ENCODE measurements at places on chromosomes 6 and 20. TPM values are rescaled to one million over a fixed set of nuclear protein-coding genes. Genes with fewer than 3 reads are reported as not detected.

DNA sequence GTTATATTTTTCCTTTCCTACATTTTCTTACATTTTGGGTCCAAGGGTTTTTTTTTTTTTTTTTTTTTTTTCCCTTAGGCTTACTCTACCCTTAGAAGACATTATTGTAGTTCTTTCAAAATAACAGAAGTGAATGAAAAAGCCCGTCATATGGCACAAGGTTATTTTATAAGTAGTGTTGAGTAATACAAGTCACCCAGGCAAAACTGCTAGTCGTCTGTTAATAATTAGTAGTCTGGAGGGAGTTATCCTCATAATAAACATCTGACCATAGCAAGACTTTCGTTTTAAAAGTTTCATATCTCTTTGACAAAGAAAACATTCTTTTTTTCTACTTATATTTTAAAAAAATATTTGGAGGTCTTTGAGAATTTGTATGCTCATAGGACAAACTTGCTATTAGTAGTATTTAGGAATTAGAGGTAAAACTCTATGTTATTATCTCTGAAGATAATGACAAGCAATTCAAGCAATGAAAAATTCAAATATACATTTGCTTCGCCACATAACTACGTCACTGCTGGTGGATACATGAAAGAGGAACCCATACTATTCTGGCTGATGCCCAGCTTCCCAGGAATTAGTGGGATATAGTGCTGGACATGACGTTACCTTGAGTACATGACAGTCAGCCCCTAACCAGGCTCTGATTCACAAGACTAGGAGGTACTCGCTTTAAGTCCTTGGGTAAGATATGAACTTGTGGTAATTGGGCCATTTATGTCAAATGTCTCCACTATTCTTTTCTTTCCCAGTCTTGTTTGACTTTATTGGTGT lies 532.8 kb downstream of the GRIK2 start:
- no peaks in the 10 kb centered on the region for H3K4me1 ChIP-seq
- H3K27ac ChIP-seq = no peak overlapping the region
- H3K27me3 ChIP-seq = no peaks in the 10 kb centered on the region
- H3K36me3 ChIP-seq = no peaks in the 10 kb centered on the region

Gene SIRPA
- 13.8 TPM for total RNA-seq

Gene C6orf15
- not detected for total RNA-seq

Gene WFDC5
- total RNA-seq = not detected

DNA sequence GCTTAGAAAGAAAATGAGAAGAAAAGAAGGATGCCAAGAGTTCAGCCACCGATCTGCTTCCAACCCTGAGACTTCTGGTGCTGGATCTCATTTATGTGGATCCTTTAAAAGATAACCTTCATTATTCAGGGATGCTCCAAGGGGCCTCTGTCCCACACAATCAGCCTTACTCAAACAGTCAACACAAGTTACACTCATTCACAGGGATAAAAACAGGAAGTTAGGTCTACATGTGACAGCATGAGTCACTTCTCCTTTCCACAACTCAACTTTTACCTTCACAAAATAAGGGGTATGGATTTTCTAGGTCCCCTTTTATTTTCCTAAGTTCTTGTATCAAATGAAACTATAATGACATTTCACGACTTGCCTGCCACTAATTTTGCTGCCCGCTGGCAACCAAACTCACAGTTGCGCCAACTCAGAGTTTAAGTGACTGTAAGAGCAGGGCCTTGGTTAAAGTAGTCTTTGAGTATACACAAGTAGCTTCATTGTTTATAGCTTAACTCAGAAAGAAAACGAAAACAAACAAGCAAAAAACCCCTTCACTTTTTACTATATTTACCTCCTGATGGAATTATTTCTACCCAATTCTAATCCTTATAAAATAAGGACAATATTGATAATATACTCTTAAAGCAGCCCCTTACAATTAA lies 278.8 kb upstream of the RUNX2 start:
- H3K36me3 ChIP-seq = no peaks in the 10 kb centered on the region
- H3K4me3 ChIP-seq = no peak overlapping the region
- H3K27ac ChIP-seq = no peak overlapping the region
- no peaks in the 10 kb centered on the region for H3K27me3 ChIP-seq
- DNase-seq = no peak

Gene NPEPL1
- total RNA-seq = 26.8 TPM

- no peaks in the 10 kb centered on the region for H3K4me1 ChIP-seq
- H3K4me3 ChIP-seq = no peak overlapping the region
- H3K27me3 ChIP-seq = no peaks in the 10 kb centered on the region
- H3K27ac ChIP-seq = no peak overlapping the region
- DNase-seq = no peak
Observed at GRCh38 chr20:24487648-24488047, 18.2 kb downstream of the SYNDIG1 start.

- H3K36me3 ChIP-seq = no peaks in the 10 kb centered on the region
- DNase-seq = no peak
- no peak overlapping the region for H3K27ac ChIP-seq
- H3K4me1 ChIP-seq = no peaks in the 10 kb centered on the region
Observed at GRCh38 chr6:164151161-164152120, 736.9 kb downstream of the QKI start.

DNA sequence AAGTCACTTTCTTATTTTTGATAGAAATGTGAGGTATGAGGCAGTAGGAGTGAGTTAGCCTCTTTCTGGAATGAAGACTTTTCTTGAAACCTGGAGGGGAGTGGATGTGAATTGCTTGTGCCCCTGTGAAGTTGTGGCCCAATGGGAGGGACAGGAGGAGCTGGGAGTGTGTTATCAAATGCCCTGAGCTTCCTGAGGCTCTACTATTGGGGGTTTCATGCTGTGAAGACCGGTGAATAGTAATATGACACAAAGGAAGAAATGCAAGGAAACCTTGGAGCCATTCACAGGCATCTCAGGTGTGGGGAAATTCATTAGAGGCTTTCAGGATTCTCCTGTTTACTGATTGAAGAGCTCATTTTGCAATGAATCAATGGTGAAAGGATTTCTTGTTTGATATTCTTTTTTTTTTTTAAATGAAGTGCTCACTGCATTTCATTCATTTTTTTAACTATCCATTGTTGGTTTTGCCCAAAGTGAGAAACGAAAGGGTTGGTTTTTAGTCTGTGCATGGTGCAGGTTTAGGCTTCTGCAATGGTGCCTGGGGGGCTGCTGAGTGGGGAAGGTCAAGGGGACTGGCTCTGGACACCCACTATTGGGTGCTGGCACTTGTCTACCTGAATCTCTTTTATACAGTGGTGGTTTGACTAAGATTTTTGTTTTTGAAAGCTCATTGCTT lies 8.2 kb downstream of the RNF144B start:
- H3K27ac ChIP-seq = peak overlapping the region; percentile 56
- H3K36me3 ChIP-seq = no peaks in the 10 kb centered on the region
- DNase-seq = no peak
- peaks cover 23% of the 10 kb centered on the region for H3K4me1 ChIP-seq
- no peak overlapping the region for H3K4me3 ChIP-seq
- no peaks in the 10 kb centered on the region for H3K27me3 ChIP-seq

Gene LAMP5
- under 0.01 TPM for total RNA-seq

Gene TMC2
- not detected for total RNA-seq

Measured in osteoblast (primary cell).